ENCODE measurements at places on chromosomes 7 and 10.

DNA sequence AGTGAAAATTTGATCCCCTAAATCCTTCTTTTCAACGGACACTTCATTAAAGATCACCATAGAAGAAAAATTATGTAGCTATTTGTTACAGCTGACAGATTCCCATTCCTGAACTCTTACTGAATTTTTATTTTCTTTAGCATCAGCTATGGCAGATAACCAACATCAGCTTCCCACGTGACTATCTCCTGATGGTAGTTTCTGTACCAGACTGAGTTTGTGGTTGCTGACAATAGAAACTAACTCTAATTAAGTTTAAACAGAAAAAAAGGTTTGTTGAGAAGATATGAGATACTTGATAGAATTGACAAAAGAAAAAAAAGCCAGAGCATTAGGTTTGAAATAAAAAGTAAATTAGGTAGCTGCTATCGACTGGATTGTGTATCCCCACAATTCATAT, 101.8 kb downstream of the DYNC1I1 start:
- DNase-seq: no peak

DNA sequence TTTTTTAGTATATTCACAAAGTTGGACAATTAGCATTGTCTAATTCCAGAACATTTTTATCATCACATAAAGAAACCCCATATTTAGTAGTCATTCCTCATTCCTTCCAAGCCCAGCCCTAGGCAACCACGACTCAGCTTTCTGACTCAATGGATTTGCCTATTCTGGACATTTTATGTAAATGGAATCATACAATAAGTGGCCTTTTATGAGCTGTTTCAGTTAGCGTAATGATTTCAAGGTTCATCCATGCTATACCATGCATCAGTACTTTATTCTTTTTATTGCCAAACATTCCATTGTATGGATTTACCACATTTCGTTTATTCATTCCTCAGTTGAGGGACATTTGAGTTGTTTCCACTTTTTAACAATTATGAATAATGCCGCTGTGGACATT, 249.2 kb downstream of the DYNC1I1 start:
- DNase-seq: no peak

- no peak for DNase-seq
These were observed 27.1 kb downstream of the CD36 start for GRCh38 chr7:80665526-80665925.

DNA sequence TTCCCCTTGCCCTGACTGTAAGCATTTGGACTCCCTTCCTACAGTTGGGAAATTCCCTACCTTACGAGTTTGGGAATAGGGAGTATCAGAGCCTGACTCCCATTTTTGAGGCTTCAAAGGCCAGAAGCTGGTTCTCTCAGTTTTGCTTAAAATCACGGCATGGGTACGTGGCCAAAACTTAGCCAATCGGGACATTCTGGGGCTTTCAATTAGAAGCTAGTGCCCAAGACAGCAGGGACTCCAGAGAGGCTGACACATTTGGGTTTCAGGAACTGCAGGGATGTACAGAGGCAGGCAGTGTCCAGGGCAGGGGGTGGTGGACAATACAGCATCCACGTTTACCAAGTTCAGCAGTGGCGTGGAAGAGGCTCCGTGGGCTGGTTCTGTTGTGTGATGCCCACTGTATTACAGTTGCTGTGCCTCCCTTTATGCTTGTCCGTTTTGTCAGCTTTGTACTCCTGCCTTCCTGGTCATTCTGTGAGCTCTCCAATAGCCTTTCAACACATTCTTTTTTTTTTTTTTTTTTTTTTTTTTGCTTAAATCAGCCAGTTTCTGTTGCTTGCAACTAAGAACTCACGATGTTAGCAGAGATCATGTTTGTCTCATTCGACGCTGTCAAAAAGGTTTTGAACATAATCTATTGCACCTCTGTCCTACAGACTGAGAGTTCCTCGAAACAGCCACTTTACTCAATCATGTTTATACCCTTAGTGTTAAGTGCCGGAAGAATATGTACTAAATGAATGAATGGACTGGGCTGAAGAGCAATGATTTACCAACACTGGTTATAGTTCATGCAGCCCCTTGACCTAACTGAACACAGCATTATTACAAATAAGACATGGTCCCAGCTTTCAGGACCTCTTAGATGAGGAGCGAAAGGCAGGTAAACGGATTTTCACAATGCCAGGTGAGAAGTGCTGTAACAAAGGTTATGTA, 1.1 kb downstream of the GGCT start:
- no peak for DNase-seq

DNA sequence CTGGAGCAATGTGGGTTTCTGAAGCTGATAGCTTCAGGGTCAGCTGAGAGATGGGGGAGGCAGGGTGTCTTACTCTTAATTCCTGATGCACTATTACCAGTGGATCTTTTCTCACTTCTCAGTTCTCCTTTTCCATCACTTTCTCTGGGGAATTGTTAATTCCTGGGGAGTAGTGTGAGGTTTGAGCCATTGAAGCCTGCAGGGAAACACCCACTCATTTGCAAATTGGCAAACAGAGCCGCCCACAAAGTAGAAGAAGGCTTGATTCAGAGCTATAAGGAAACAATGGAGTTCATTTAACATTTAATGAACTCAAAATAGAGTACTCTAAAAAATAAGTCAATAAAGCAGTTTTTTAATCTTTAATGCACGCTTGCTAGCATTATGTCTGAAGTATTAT, 4.3 kb upstream of the TECTB start:
- no peak for DNase-seq

- DNase-seq: no peak
These were observed 283.7 kb downstream of the SKAP2 start for GRCh38 chr7:26580711-26581110.

DNA sequence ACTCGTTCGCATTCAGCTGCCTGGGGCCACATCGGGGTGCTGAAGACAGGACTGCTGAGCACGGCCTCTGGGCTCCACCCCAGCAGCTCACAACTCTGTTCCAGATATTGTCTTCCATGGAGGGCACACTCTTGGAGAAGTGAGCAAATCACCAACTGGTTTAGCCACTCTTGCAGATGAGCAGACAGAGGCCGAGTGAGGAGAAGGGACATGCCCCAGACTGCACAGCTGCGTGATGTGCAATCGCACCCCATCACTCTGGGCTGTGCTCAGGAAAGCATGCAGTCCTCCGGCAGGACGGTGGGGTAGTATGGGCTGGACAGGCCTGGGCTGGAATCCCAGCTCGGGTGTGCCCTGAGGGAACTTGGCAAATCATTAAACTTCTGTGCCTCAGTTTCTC, 111.6 kb downstream of the FAM53B start:
- DNase-seq: no peak

- peak; percentile 51 for DNase-seq
These were observed 35.4 kb downstream of the TRIL start for GRCh38 chr7:28922624-28923331.

- DNase-seq: no peak
These were observed 1.3 kb downstream of the MOSPD3 start for GRCh38 chr7:100613412-100614175.

DNA sequence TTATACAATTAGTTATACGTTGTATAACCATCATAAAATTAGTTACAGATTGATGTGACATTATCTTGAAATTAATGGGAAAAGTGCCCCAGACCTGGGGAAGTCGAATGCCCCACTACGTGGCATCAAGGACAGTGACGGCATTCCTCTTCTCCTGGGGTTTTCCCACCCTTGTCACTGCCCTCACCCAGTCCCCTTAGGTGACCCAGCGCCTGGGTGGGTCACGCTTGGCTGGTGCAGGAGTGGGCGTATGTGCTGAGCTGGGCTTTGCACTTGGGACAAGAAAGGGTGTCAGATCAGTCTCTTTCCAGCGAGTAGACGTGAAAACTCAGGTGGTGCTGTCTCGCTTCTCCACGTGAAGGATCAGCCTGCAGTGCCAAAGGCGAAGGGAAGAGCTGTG, 7.6 kb downstream of the FOXK1 start:
- DNase-seq: no peak

GRCh38 chr10:46548498-46549090, 7.9 kb downstream of the GPRIN2 start:
- DNase-seq: peak; percentile 4

Data from stimulated activated CD4-positive, alpha-beta T cell treated with anti-CD3 and anti-CD28 coated beads, Interleukin-4, amount 100 ng/mL, for 24 hours (primary cell).